ENCODE measurements at places on chromosomes 6 and 20. TPM values are rescaled to one million over a fixed set of nuclear protein-coding genes. Genes with fewer than 3 reads are reported as not detected.

FILIP1 gene
- 2.6 TPM for total RNA-seq

DNA sequence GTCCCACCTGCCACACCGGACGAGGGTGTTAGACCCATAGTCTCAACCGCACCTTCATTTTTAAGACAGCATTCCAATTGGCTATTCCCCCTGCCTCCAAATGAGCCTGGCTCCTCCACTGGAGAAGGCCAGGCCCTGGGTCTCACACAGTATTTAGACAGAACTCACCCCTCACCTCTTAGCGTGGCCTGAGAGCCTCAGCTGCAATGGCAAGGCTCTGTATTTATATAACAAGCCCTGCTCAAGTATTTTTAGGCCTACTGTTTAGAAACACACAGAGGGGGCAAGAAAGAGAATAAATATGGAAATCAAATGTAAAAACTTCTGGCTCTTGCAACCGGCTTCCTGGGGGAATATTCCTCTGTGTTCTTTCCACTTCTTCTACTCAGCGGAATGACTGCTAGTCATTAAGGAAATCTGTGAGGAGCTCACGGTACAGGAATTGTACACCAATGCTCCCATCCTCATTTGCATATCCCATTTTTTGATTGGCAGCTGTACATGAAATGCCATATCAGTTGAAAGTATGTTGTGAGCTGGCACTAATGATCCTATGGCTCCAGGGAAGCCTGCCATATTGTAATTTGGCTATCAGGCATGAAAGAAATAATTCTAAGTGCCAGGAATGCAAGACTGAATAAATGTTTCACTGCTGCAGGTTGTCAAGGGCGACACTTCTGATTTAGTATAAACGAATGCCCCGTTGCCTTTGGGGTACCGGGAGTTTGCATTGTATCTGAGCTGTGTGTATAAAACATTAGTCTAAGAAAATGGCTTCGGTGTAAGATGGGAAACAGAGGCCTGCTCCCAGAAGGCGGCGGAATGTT lies 207.5 kb downstream of the ZNF217 start:
- no peak for DNase-seq

- no peak for DNase-seq
Measured at GRCh38 chr6:111818539-111819226, 54.6 kb downstream of the FYN start.

- peak; percentile 58 for DNase-seq
Measured at GRCh38 chr6:143286251-143286795, 164.2 kb downstream of the ADAT2 start.

GRCh38 chr20:1987826-1988225 lies 6.0 kb downstream of the PDYN start:
- no peak for DNase-seq

GRCh38 chr6:44451803-44452695 lies 64.5 kb downstream of the CDC5L start:
- no peak for DNase-seq

CDC25B gene
- total RNA-seq, result 32.6 TPM

Measured in stomach (tissue), 19 donors.